NCI-H774 (cell line): ENCODE measurements at places on chromosomes 1 and 21.

- DNase-seq, result no peak
Measured at GRCh38 chr1:151478923-151479322, 19.6 kb upstream of the POGZ start.

- no peak for DNase-seq
Measured at GRCh38 chr21:19368944-19369343, 965.4 kb upstream of the TMPRSS15 start.

GRCh38 chr1:235226933-235227332 is 65.9 kb upstream of the RBM34 start:
- no peak for DNase-seq

DNA sequence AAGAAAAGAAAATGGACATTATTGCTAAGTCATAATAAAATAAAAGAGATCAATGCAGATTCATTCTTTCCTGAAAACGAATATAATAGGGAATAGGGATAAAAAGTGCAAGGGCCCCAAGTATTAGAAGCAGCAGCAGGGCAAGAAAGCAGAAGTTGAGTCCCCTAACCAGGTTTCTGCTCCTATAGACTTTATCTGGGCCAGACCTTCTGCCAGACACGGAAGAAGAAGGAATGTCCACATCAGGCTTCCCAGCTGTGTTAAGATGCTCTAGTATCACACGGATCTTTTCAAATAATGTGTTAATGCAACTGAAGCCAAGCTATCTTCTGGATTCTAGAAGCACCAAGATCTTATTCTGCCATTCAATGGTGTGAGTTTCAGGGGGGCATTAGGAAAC is 26.9 kb downstream of the CD244 start:
- no peak for DNase-seq

- no peak for DNase-seq
Measured at GRCh38 chr1:2977886-2978611, 43.2 kb upstream of the ACTRT2 start.

DNA sequence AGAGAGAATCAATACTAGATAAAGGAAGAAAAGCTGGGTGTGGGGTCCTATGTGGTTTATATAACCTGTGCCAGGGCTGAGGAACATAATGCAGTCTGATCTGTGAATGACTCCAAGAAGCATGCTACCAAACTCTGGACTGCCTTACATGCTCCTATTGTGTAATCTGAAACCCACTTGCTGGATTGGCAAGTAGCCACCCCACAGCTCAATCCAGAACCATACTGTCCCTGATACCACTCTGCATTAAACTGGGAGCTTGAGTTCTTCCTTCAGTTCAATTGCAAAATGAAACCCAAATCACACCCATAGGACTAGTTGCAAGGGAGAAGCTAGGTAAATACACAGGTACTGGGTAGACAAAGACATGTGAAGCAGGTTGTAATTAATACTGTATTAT is 115.4 kb upstream of the NEGR1 start:
- no peak for DNase-seq

DNA sequence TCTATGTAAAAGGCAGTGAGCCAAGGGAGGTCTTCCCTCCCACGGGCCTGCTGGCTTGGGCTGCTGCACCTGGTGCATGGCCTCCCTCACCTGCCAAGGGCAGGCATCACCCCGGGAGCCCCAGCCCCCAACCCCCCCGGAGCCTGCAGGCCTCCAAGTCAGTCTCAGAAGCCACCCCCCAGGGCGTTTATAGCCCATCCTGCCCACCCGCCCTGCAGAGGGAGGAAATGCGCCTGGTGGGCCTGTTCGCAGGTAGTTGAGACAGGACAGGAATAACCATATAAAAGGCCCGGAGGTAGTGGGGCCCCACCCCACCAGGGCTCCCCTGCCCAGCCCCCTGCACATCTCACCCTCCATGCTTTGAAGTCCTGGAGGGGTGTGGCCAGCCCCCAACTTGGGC is 18.2 kb upstream of the ARF1 start:
- no peak for DNase-seq

DNA sequence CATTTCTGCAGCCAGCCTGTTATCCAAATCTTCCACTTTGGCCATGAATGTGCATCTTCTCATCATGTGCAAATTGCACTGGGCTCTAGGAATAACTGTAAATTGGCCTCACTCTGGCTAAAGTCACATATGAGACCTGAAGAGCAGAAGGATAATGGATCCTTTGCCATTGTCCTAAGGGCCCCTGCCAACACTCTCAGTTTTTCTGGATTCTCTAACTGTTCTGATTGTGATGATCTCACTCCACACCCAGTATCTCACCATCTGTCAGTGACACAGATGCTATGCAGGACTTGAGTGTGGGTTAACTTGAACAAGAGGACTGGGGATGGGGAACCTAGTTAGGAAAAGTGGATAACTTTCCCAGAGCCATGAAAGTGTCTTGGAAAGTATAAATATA is 8.5 kb upstream of the FYB2 start:
- DNase-seq, result no peak

GRCh38 chr1:238487931-238488330 is 597.2 kb upstream of the ZP4 start:
- DNase-seq, result no peak

- no peak for DNase-seq
Measured at GRCh38 chr1:3657096-3657475, 4.8 kb downstream of the TP73 start.

DNA sequence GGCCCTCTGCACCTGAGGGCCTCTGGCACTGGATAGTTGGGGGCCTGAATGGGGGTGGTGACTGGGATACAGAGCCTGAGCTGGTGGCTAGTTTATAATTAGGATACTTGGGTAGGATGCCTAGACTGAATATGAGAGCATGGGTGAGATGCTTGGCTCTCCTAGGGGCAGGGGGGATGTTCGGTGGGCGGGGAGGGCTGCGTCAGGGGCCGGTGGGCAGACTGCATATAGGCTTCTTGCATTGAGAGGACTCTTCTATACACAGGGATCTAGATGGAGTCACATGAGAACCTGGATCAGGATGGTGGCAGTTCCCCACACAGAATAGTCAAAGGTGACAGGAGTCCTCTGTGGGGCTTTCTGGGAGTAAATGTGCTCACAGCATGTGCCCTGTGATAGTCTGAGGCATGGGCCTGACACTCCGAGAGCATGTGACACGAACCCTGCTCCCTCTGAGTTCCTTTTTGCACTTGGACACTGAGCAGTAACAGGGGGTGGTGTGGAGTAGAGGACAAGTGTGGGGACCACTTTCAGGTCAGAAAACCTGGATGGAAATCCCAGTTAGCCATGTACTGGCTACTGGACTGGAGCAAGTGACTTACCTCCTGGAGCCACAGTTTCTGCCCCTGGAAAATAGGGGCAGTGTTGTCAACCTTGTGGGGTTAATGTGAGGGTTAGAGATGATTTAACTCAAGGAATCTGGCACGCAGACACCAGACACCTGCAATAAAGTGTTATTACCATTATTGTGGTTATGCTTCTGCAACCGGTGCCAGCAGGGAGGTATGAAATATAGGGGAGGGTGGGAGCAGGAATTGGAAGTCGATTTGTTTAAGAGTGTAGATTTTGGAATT is 2.2 kb downstream of the MAP7D1 start:
- DNase-seq, result no peak

- DNase-seq, result no peak
Measured at GRCh38 chr1:205976708-205977401, 26.3 kb downstream of the RAB7B start.

- DNase-seq, result no peak
Measured at GRCh38 chr1:39151267-39151666, 53.2 kb upstream of the MACF1 start.

DNA sequence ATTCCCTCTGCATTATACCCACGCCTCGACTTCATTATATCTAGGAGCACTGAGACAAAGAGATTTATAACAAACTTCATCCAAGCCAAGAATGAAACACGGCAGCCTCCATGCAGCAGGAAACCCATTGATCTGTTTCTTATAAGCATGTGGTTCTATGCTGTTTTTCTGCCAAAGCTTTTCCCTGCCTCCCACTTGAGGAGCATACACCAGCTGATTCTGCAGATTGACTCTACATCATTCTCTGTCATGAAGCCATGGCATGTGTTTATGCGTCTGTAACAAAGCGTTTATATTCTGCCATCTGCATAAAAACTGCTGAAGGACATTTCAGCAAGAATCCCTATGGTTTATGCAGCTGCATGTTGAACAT is 102.0 kb downstream of the CYYR1 start:
- no peak for DNase-seq

DNA sequence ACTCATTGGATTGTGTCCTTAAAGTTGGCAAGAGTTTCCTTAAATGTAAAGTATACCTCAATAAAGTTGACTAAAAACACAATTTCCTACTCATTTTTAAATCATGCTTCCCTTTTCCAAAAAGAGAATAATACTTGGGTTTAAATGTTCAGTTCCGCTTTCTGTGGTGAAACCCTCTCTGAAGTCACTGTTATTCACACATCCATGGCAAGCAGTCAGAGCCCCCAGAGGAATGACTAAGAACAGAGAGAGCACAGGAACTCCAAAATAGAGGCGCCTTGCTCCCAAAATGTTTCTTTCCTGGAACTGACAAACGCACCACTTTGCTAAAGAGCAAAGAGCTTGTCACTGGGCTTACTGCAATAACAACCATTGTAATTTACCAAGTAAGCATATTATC is 142.5 kb downstream of the TIAM1 start:
- DNase-seq, result no peak

- DNase-seq, result peak; percentile 9
Measured at GRCh38 chr1:30668024-30668423, 55.4 kb downstream of the MATN1 start.

- DNase-seq, result no peak
Measured at GRCh38 chr1:169387399-169387798, 19.4 kb downstream of the BLZF1 start.
